Stimulated activated CD8-positive, alpha-beta memory T cell treated with anti-CD3 and anti-CD28 coated beads, Interleukin-7, amount 100 ng/mL, for 4 hours (primary cell): ENCODE measurements at places on chromosomes 1 and 21.

DNA sequence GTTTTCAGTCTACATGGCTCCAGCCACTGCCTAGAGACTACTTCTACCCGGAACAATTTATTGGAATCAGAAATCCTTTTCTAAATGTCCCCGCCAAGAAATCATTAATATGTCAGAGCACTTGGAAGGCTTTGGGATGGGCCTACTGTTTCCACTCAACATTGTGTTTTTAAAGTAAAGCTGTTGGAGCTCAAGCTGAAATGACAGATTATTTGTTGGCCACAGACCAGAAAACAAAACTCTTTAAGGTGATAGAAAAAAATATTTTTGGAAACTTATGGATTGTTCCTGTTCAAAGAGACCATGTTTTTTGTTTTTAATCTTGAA lies 496 bp downstream of the VPS45 start:
- no peak for DNase-seq

- no peak for DNase-seq
Measured at GRCh38 chr1:175862408-175862807, 119.0 kb upstream of the TNR start.

DNA sequence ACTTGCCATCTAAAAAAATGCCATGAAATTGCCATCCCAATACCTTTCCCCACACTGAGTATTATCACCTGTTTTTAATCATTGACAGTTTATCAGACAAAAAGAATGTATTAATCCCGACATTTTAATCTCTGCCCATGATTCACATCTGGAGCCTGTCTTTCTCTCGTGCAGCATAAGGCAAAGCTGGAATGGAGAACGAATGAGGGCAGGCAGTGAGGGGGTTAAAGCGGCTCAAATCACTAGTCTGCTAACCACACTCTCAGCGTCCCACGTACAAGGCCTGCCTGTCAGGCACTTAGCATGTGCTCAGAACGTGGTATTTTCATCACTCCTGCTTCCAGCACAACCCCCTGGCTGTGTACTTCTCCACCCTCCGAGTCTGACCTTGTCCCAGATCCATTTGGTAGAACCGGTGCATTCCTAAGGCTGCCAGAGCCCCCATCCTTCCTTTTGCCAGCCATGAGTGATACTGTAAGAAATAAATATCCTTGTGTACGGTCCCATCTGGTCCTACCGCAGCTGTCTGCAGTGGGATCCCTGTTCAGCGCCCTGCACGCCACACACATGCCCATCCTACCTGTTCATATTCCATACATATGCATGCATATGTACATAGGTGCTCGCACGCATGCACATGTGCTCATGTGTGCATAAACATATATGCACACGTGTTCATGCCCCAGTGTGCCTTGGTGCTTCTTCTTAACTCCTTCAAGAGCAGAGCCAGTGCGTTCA lies 34.6 kb upstream of the FHAD1 start:
- DNase-seq = no peak

- no peak for DNase-seq
Measured at GRCh38 chr1:29521811-29522580, 285.7 kb downstream of the PTPRU start.

DNA sequence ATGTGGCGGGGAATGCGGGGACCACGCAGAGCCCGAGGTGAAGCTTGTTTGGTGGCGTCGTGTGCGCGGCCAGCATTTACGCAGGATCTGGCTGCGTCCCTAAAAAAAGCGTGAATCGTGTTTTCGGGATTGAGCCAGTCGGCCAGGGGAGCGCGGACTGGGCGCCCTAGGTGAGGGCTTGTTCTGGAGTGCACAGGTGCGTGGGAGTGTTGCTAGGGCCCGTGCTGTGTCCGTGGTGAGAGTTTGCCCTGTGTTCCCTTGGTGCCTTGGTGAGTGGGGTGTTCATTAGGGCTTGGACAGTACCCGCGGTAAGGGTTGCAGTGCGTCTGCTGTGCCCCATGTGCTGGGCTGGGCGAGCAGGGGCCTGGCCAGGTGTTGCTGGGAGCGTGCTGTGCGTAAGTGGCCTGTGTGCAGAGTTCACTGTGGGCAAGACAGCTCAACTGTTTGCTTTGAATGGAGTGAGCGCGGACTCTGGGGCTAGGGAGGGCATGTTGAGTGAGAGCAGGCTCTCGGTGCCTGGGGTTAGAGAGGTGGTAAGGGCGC lies 673 bp downstream of the CD46 start:
- peak; percentile 25 for DNase-seq

GRCh38 chr1:63575340-63575826 lies 17.8 kb upstream of the PGM1 start:
- no peak for DNase-seq
